Vagina (tissue), 2 donors: ENCODE measurements at places on chromosomes 16 and 17. TPM values are rescaled to one million over a fixed set of nuclear protein-coding genes. Genes with fewer than 3 reads are reported as not detected.

The CD300A gene
- 4.2 TPM for total RNA-seq

DNA sequence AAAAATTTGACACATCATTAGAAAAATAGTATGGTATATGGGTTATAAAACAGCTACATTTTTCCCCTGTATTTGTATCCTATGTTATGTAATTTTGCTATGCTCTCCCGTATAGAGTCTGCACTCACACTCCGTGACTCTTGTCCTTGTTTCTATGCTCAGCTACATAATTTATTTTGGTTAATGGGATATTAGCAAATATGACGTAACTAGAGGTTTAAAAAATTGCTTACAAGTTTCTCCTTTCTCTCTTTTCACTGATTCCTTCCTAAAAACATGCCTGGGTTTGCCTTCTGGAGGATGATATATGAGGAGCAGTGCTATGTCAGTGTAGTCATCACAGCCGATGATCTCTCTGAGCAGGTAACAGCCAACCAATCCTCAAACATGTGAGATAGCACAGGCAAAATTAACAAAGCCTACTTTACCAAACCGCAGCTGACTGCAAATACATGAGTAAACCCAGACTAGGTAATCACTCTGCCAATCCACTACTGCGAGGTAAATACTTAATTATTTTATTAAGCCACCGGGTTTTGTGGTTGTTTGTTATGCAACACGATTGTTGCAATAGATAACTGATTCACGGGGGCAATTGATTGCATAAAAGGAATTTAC, 126.9 kb downstream of the KIF2B start:
- DNase-seq: no peak

DNA sequence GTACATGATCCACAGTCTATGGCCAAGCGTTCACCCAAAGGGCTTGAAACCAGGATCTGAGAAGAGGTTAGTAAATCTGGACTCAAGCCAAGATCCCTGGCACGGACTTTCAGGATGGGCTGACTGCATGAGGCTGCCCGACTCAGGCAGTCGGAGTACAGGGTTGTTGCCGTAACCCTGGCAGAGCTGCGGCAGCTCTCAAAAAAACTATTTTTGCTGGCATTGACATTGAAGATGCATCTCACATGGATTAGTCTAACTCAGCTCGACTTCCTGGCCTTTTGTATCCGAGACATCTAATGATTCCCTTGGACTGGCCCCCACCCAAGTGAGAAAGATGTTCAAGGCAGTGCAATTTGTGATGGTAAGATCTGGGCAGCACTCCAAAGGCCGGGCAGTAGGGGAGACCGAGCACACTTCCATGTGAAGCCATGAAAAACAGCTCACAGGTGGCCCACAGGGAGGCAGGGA, 6.2 kb downstream of the SLC47A1 start:
- DNase-seq: no peak

DNA sequence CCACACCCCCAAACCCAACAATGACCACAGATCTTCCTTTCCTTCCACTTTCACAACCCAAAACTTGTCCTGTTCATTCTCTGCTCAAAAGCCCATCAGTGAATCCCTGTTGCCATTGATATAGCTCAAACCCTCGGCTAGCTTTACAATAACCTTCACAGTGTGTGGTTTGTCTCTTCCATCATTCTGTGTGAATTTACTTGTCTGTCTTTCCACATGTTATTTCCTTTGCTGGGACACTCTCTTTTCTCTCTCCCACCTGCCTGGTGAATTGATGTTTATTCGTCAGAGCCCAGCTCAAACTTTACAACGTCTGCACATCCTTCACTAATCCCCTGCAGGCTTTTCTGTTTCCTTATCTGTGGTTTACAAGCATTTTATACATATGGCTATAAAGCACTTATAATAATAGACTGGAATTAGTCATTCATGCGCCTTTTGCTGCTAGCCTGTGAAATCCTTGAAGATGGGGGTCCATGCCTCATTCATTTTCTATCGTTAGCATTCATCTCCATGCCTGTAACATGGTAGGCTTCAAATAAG, 114.4 kb downstream of the CDH13 start:
- no peak for DNase-seq

DNA sequence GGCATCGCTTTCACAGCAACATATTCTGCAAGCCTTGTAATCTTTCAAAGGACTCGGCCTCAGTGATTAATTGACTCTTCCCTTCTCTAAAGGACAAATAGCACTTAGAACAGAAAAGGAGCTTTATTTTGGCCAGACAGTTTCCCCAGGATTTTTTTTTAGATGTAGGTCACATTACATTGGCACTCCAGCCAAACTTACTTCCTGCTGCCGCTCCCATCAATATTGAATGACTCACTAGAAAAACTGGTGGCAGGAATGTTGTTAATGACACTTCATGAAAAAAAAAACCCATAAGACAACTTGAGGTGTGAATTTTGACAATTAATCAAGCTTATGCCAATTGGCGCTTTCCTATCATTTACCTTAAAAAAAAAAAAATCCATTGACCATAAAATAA, 432.6 kb downstream of the TOX3 start:
- no peak for DNase-seq

- DNase-seq: no peak
Observed at GRCh38 chr17:56317351-56318208, 164.3 kb downstream of the ANKFN1 start.

GRCh38 chr16:556474-557173, 3.6 kb upstream of the PRR35 start:
- no peak for DNase-seq

- no peak for DNase-seq
Observed at GRCh38 chr16:8716592-8716991, 42.2 kb downstream of the ABAT start.

GRCh38 chr17:17042851-17043460, 699 bp downstream of the MPRIP start:
- no peak for DNase-seq

- DNase-seq: no peak
Observed at GRCh38 chr16:11118479-11118878, 137.5 kb downstream of the SOCS1 start.

- DNase-seq: no peak
Observed at GRCh38 chr16:67164599-67165061, at the start of gene HSF4. Gene HSF4, plus strand, starts transcription at chr16:67164745. Its CDS starts 67 bp downstream, at chr16:67164812.

DNA sequence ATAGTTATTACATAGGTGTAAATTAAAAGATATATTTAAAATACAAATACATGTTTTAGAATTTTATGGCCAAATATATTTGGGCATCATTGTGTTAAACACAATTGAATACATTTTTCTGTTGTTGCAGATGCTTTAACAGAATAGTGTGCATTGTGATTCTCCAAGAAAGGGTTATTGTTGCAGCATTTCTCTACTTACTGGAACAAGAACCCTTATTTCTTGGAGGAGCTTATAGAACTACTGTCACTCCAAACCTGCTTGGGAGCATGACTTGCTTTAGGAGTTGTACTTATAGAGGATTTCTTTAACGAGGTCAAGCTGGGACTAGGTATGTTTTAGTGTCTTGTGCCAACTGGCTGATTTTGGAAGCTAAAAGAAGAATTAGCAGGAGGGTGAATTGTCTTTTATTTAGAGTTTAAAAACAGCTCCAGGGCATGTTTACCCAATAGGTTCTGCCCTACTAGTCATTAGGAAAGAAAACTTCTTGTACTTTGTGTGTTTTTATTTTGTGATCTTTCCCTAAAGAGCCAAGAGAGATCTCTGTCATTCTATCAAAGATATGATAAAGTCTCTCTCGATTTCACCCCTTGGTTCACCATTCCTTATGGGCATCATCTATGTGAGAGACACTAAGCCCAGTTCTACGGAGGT, 279.8 kb upstream of the SALL1 start:
- no peak for DNase-seq

GRCh38 chr17:50237901-50238300, 36.4 kb upstream of the TMEM92 start:
- DNase-seq: no peak
